ENCODE measurements at places on chromosomes 11 and 22. TPM values are rescaled to one million over a fixed set of nuclear protein-coding genes. Genes with fewer than 3 reads are reported as not detected.

The CENPM gene
- 69.3 TPM for total RNA-seq

The POTEH gene
- not detected for total RNA-seq

The GCAT gene
- 12.3 TPM for total RNA-seq

The RIC3 gene
- total RNA-seq = 9.1 TPM

The FREY1 gene
- 2.1 TPM for total RNA-seq

The SRRD gene
- total RNA-seq = 18.0 TPM

The ARHGAP20 gene
- not detected for total RNA-seq

The RBMXL2 gene
- not detected for total RNA-seq

The CCDC82 gene
- total RNA-seq = 29.7 TPM

The STK33 gene
- 0.83 TPM for total RNA-seq

The INSC gene
- total RNA-seq = 0.10 TPM

The OR2AT4 gene
- not detected for total RNA-seq

The ALG12 gene
- 20.8 TPM for total RNA-seq

The PRSS23 gene
- 1.1 TPM for total RNA-seq

The SLC43A3 gene
- total RNA-seq = 70.4 TPM

The A4GALT gene
- total RNA-seq = 0.10 TPM

The SYT13 gene
- total RNA-seq = not detected

The BDNF gene
- total RNA-seq = not detected

The MRPL49 gene
- 42.2 TPM for total RNA-seq

The MMP27 gene
- total RNA-seq = not detected

The APOA4 gene
- total RNA-seq = not detected

The OR5A1 gene
- total RNA-seq = not detected

The KIAA1671 gene
- total RNA-seq = 12.7 TPM

The GGT5 gene
- total RNA-seq = not detected

The TMEM218 gene
- 14.2 TPM for total RNA-seq

The CALCA gene
- not detected for total RNA-seq

The CCDC87 gene
- 0.07 TPM for total RNA-seq

The OMP gene
- not detected for total RNA-seq

The MAJIN gene
- total RNA-seq = 0.36 TPM

The IFTAP gene
- 1.0 TPM for total RNA-seq

The CHEK1 gene
- total RNA-seq = 61.4 TPM

The ATP5MG gene
- 286 TPM for total RNA-seq

The BIK gene
- total RNA-seq = 1.4 TPM

The SMIM35 gene
- total RNA-seq = 0.17 TPM

The FAM83F gene
- 0.08 TPM for total RNA-seq

The MS4A10 gene
- not detected for total RNA-seq

The SCUBE1 gene
- total RNA-seq = not detected

The PLEKHB1 gene
- total RNA-seq = 13.6 TPM

The CTSD gene
- 171 TPM for total RNA-seq

The SLC6A5 gene
- not detected for total RNA-seq

The CCDC188 gene
- total RNA-seq = 0.14 TPM

The OR10G8 gene
- not detected for total RNA-seq

The MMP1 gene
- not detected for total RNA-seq

The OR51B4 gene
- not detected for total RNA-seq

The TRPC6 gene
- not detected for total RNA-seq

The AMBRA1 gene
- 33.2 TPM for total RNA-seq

The BCR gene
- total RNA-seq = 54.5 TPM

The TMEM191C gene
- 2.2 TPM for total RNA-seq

The DRD2 gene
- not detected for total RNA-seq

The DCDC1 gene
- total RNA-seq = not detected
